ENCODE measurements at places on chromosomes 7 and 10.

DNA sequence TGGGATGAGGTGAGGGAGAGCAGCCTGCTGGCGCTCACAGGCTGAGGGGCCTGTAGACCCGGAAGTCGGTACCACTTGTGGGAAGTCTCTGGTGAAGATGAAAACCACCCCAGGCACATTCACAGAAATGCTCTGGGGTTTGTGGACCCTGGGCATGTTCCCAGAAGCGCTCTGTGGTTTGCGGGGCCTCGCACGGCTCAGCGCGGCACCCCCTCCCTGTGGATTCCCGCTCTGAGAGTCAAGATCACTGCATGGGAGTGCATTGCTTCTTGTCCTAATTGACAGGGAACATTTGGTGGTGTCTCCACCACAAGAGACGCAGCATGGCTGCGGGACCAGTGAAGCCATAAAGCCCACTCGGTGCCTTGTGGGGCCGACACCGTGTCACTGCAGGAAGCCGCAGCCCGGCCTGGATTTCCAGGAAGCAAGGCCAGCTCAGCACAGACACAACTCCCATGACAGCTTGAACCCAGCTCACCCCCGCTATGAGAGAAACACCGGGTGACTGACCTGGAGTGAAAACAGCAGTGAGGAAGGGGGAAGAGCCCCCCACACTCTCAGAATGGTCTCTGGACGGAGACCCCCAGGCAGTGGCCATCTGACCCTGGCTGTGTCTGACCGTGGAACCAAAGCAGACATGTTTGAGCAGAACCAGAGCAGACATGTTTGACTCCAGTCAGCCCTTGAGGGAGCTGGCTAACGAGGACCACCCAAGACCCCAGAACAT is 157.2 kb downstream of the PTPRN2 start:
- no peak for DNase-seq

GRCh38 chr7:30028749-30029635 is 780 bp downstream of the PLEKHA8 start:
- no peak for DNase-seq

DNA sequence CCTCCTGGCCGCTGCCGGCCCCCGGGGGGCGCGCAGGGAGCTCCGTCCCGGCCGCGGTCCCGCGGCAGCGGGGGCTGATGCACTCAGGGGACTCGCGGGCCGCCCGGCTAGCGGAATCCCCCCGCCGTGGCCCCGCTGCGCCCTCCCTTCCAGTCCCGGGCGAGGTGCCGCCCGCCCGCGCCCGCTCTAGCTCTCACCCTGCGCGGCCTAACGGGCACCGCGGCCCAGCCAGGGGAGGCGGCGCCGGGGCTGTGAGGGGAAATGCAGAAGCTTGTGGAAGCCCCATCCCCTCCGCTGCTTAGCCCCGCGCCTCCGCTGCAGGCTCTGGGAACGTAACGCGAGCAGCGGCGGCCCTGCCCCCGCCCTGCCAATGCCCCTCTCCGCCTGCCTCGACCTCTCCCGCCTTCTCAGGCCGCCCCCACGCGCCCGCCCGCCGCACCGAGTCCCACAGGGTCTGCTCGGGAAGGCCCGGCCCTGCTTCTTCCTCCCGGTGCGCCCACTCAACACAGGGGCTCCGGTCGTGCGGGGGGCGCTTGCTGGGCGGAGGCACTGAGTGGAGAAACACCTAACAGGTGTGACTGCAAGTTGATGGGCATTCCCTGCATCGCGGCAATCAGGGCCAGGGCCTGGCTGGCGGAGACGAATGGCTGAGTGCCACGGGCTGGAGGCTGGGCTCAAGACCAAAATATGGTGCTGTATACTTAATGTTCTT is 384 bp upstream of the TMEM229A start:
- DNase-seq: peak; percentile 29

DNA sequence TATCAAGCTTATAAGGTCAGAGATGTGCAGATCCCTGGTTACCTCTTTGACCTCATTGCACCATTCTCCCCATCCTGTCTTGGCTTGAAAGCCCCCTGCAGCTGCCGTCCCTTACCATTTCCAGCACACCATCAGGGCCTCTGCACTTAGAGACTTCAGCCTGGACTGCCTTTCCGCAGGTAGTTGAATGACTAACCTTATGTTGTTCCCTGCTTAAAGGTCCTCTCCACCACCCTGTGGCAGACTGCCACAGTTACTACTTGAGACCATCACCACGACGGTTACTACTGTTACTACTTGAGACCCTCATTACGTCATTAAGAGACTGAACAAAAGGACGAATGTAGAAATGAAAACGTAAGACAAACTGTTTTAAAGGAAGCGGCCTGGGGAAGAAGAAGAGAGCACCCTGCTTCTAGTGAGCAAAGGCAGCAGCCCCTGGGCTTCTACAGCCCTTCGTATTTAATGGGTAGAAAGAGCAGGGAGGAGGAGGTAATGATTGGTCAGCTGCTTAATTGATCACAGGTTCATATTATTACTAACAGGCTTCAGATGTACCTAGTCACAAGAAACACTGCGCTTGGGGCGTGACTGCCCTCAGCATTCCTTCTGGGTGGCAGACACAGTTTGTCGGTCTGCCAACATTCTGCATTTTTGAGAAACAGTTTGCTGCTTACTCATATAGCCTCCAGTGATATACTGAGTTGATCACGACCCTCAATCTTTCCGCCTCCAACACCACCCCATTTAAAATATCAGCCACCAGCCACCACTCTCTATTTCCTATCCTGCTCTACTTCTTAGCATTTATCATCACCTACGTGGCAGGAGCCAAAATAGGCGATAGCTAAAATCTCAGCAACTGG is 74.1 kb upstream of the PARD3 start:
- DNase-seq: no peak

GRCh38 chr10:129887986-129888783 is 75.9 kb downstream of the EBF3 start:
- no peak for DNase-seq

- no peak for DNase-seq
Measured at GRCh38 chr7:91299952-91300775, 35.9 kb downstream of the FZD1 start.

DNA sequence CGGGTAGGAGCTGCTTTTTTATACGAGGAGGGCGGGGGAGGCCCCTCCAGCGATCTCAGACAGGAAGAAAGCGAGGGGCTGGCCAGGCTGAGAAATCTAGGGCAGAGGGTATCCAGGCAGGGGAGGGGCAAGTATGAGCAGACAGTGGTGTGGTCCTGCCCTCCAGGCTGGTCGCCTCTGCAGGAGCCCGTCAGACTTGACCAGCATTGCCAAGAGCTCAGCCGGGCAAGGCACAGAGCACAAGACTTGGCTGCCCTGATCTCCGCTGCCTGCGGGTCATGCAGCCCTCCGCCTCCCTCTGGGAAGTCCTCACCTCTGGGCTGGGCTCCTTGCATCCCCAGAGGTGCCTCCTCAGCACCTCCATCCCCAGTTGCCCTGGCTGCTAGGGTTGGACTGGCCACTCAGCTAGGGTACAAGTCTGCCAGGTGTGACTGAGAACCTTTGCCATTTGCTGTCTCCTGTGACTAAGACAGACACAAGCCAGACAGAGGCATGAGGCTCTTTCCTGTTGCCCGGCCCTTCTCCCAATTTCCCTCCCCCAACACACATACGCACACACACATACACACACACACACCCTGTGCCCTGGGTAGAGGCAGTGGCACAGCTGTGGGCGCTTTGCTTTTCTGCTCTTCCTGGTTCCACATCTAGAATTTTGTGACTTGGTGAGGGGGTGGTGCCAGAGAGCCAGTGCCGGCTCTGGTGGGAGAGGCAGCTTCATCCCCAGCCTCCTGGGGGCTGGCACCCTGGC is 59.1 kb upstream of the PPIF start:
- no peak for DNase-seq

DNA sequence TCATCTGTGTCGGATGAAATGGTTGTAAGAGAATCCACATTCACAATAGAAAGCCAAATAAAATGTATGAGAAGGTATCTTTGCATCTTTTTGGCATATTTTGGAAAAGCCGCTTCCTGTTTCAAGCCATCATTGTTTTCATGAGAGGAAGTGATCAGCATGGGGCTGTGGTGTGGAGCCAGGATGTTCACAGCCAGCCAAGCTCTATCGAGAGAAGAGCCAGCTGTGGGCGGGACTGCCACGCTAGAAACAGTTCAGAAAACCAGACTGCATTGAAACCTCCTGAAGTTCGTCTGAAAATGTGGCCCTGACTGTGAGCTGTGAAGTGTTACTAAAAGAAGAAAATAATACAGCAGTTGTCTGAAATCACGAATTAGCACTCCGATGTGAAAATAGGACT is 21.2 kb upstream of the NPS start:
- DNase-seq: no peak

- DNase-seq: no peak
Measured at GRCh38 chr10:116511365-116511764, 34.4 kb upstream of the PNLIP start.

DNA sequence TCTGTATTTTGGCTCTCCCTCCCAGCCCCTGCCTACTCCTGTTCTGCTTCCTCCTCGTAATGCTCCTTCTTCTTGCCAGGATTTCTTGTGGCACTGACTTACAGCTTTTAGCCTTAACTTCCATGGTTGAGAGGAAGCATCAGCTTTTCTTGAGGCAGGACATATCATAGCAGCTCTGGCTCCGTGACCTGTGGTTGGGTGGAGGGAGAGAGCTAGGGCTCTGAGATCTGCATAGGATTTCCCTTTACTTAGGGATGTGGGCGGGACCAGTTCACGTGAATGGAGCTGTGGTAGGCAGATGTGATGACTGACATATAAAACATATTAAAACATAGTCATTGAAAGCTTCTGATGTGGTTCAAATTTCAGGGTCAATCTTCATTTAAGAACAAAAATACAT is 10.6 kb upstream of the RAB11FIP2 start:
- DNase-seq: no peak

GRCh38 chr7:42572561-42572960 is 335.6 kb upstream of the GLI3 start:
- no peak for DNase-seq

- DNase-seq: peak; percentile 60
Measured at GRCh38 chr10:23343591-23344240, 881 bp downstream of the C10orf67 start.

- DNase-seq: no peak
Measured at GRCh38 chr7:46197785-46198540, 276.9 kb upstream of the IGFBP3 start.

GRCh38 chr10:46514899-46515298 is 41.6 kb downstream of the GPRIN2 start:
- no peak for DNase-seq

- DNase-seq: no peak
Measured at GRCh38 chr10:79133416-79133815, 64.7 kb downstream of the ZMIZ1 start.

DNA sequence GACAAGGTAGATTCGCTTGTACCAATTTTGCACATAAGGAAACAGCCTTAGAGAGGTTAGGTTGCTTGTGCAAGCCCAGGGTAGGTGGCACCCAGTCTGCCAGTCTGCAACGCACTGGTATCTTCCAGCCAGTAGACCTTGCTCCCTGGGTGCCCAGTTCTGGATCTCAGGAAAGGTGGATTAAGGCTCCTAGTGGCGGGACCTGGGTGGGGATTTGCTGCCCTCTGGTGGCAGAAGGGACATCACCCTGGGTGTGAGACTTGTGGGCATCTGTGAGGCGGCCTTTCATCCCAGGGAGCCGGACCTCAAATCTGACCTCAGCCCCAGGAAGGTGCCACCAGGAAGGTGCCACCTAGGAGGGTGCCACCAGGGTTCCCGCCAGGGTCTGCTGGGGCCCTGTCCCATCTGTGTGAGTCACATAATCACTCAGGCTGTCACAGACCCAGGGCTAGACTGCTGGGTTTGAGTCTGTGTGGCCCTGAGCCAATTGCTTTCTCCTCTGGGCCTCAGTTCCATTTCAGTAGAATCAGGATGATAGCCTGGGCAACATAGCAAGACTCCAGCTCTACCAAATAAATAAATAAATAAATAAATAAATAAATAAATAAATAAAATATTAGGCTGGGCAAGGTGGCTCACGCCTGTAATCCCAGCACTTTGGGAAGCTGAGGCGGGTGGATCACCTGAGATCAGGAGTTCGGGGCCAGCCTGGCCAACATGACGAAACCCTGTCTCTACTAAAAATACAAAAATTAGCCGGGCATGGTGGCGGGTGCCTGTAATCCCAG is 5.3 kb upstream of the PRKRIP1 start:
- peak; percentile 24 for DNase-seq

DNA sequence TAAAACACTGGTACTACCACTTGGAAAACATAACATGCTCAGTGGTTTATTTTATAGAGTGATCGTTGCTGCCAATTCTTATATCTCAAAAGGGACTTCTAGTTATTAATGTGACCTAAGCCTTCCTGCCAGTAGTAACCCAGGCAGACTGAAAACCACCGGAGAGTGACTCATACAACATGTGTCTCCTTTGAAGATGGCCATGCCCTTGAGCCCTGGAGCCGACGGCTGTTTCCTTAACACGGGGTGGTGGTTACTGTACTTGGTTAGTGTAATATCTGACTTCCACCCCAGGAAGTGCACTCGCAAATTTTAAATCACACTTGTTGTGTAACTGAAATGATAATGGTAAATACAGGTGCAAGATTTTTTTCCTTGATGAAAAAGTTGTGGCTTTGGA is 30.5 kb downstream of the JAKMIP3 start:
- DNase-seq: no peak

- no peak for DNase-seq
Measured at GRCh38 chr10:93458821-93459257, 23.3 kb downstream of the MYOF start.

GRCh38 chr10:18968159-18968558 is 80.4 kb upstream of the MALRD1 start:
- DNase-seq: no peak

DNA sequence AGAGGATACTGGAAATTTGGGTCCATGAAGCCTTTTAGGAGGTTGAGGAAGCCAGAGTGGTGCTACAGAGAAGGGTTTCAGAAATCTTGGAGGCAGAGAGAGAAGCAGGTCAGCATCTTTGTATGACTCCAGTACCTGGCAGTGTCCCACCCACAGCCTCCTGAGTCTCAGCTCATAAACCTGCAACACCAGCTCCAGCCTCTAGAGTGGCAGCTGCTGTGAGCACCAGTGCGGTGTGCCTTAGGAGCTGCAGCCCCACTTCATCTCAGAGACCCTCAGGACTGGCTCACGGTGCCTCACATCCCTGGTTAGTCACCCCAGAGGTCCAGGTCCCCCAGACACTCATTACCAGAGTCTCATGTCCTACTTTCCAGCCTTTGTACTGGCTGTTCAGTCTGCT is 84.8 kb upstream of the PRKAR2B start:
- peak; percentile 16 for DNase-seq

DNA sequence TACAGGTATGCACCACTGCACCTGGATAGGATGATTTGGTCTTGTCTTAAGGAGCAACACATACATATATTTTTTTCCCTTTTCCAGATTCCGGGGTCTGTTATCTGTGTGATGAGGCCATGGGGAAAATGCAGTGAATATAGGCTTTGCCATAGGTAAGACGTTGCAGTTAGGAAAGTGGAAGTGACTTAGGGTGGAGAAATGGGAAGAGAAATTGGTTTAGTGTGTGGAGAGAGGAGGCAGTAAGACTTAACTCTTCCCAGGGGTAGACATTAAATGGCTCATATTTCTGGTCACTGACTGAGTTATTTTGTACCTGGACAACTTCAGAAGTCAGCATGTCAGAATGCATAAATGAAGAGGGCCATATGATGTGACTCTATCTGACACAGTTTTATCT is 66.7 kb downstream of the PFKFB3 start:
- DNase-seq: no peak

- DNase-seq: no peak
Measured at GRCh38 chr10:89954787-89955566, 253.6 kb downstream of the KIF20B start.

- DNase-seq: no peak
Measured at GRCh38 chr7:78684201-78684600, 769.3 kb downstream of the MAGI2 start.

GRCh38 chr7:434891-435629 is 84.6 kb downstream of the PDGFA start:
- no peak for DNase-seq

Measured in NCI-H1930 (cell line).